HFFc6 (cell line): ENCODE measurements at places on chromosomes 13 and 19. TPM values are rescaled to one million over a fixed set of nuclear protein-coding genes. Genes with fewer than 3 reads are reported as not detected.
A peak's percentile ranks its signal among the peaks of the same experiment; 100 is the strongest.

RAB3D gene
- 6.1 to 8.7 TPM (median 6.7 TPM) in 3 replicates for total RNA-seq

LRRC4B gene
- 0.08 to 0.31 TPM in 2 of 3 replicates, not detected in the other for total RNA-seq

DNA sequence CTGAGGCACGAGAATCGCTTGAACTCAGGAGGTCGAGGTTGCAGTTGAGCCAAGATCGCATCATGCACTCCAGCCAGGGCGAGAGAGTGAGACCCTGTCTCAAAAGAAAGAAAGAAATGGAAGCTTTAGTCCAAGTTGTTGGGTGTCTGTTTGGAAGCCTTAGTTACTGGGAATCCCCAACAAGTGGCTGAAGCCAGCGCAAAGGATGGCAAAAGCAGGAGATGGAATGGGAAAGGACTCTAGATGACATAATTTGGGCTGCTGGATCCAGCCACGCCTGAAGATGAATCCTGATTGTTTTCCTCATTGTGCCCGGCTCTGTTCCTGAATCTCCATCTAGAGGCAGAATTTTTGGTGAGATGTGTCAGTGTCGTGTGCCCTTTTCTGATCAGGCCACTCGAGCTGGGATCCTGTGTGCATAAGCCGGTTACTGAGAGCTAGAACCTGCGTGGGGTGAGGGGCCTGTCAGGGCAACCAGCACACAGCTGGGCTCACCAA, 18.1 kb downstream of the CEBPA start:
- no peak overlapping the region for H3K4me3 ChIP-seq
- DNase-seq, result no peak
- H3K4me1 ChIP-seq, result peaks cover 14% of the 10 kb centered on the region
- H3K36me3 ChIP-seq, result peaks cover 5% of the 10 kb centered on the region; the same call in 1 of the 2 replicates
- H3K27me3 ChIP-seq, result peaks cover 23% of the 10 kb centered on the region

DNA sequence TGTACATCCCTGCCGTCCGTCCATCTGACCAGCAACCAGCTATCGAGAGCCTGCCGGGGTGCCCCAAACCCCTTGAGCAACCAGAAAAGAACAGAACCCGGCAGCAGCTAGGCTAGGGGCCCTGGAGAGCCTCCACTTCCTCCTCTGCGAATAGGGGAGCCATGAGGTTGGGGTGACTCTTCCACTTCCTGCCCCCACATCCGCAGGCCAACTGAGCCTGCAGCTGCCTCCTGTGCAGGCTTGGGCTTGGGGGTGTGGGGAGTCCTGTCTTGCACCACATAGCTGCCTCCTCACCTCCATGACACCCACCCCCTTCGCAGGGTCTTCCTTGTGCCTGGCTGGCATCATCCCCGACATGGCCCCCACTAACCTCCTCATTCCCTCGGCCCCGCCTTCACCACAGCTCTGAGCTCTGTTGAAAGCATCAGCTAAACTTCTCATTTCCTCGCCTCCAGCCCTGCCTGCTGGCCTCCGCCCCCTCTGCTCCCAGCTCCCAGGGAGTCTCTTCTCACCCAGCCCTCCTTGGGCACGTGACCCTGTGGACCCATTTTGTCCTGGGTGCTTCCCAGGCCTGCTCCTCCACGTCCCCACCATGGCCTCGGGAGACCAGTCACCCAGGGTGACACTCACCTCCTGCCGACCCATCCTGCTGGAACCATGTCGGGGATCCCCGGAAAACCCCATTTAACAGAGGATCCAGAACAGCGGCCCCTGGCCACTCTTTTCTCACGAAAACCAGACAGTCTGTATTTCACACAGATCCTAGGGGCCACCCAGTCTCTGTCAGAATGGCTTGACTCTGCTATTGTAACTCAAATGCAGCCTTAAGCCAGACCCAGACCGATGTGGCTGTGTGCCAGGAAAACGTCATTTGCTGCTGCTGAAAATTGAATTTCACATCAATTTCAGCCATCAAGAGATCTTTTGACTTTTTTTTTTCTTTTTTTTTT, 50.4 kb downstream of the MYO9B start:
- H3K36me3 ChIP-seq, result peaks cover 15% of the 10 kb centered on the region; the same call in 1 of the 2 replicates

- H3K4me3 ChIP-seq, result no peak overlapping the region
- no peaks in the 10 kb centered on the region for H3K4me1 ChIP-seq
- H3K27ac ChIP-seq, result no peak overlapping the region
- H3K36me3 ChIP-seq, result peaks cover 18% of the 10 kb centered on the region
Measured at GRCh38 chr13:111568290-111568689, 247.8 kb downstream of the TEX29 start.

GRCh38 chr13:95485518-95486144, 66.9 kb upstream of the CLDN10 start:
- peaks cover 23% of the 10 kb centered on the region for H3K4me1 ChIP-seq
- no peaks in the 10 kb centered on the region; the same call in 1 of the 2 replicates for H3K27me3 ChIP-seq
- no peak overlapping the region for H3K4me3 ChIP-seq
- peak overlapping the region; percentile 6; the same call in 1 of the 2 replicates for H3K27ac ChIP-seq
